ENCODE measurements at places on chromosomes 12 and 14.

DNA sequence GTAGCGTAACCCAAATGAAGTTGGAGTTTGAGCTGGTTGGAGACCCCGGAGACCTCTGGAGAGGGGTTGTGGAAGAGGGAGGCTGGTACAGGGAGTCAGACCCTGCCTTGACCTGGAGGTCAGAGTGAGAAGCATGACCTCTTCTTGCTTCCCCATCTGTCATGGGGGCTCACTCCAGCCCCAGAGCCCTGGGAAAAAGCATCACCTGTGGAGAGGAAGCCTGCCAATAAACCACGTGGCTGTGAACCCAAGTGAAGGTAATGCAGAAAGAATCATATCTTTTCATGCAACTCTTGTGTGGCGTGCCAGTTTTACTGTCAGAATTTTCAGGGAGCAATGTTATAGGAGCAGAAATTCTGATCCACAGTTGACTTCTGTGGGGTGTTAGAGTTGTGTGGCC, 178.5 kb upstream of the PRICKLE1 start:
- no peak for DNase-seq

DNA sequence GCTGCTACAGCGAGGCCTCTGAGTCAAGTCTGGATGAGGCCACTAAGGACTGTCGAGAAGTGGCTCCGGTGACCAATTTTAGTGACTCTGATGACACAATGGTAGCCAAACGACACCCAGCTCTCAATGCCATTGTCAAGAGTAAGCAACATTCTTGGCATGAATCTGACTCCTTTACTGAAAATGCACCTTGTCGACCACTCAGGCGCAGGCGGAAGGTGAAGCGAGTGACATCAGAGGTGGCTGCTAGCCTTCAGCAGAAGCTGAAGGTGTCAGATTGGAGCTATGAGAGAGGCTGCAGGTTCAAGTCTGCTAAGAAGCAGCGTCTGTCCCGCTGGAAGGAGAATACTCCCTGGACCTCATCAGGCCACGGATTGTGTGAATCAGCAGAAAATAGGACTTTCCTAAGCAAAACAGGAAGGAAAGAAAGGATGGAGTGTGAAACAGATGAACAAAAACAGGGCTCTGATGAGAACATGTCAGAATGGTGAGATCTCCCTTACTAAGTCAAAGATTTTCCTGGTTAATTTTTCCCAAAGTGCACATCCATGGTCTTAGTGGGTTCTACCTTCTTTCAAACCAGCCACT, 2.9 kb downstream of the GPATCH2L start:
- no peak for DNase-seq

DNA sequence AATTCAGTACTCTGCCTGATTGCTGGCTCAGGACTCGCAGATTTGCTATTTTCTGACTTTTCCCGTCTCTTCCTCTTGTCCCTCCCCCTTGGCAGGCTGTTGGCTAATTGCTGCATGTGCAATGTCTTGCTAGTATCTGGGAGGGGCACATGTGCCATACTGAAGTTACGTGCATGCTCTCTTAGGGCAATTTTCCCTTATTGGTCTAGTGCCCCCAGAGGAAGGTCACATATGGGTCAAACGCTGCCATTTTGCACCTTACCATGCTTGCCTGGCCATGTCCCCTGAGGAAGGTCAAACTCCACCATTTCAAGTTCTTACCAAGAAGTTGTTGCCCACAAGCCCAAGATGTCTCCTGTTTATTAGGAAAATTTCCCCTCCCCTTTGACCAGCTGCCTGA, 13.9 kb upstream of the ERC1 start:
- DNase-seq: no peak

GRCh38 chr12:113469224-113469948, 2.3 kb downstream of the LHX5 start:
- DNase-seq: no peak

DNA sequence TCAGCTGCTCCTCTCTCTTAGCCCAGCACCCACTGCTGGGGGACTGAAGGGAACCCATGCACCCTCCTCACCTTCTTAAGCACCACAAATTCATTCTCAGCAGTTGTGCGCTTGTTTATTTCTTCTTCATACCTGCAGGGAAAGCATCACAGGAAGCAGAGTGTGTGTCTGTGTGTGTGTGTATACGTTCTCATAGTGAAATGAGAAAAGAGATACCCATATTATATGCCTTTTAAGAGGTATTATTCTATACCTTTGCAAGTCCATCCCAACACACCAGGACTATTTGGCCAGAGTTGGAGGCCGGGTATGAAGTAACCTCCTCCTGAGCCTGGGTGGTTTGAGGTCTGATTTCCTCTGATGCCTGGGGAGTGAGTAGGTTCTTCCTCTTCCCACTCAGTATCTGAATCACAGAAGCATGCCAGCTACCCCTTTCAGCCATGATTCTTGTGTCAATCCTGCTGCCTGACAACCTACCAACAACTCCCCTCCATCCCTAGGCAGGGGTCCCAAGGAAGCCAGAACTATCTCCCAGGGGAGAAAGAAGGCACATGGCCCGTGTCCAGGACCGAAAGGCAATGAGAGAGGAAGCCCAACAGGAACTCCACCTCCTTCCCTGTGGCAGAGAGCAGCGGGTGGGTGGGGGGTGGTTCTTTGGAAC, 3.0 kb downstream of the KRT73 start:
- DNase-seq: no peak

- DNase-seq: no peak
Measured at GRCh38 chr12:6391013-6391412, 7.1 kb downstream of the LTBR start.

DNA sequence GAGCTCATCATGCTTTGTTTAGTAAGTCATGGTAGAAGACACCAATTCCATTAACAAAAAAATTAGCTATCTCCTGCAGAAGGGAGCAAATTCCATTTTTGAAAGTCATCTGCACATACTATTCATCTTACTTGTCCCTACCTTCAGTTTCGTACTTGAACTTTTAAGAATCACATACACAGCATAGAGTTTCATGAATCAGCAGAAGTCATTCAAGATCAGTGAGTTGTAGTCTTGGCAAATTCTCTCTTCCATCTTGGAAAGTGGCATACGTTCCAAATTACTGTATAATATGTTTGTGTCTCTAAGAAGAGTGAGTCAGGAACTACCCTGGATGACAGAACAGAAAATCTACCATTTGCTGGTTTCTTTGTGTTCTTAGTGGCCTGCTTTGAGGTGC, 14.1 kb downstream of the VRK1 start:
- no peak for DNase-seq

DNA sequence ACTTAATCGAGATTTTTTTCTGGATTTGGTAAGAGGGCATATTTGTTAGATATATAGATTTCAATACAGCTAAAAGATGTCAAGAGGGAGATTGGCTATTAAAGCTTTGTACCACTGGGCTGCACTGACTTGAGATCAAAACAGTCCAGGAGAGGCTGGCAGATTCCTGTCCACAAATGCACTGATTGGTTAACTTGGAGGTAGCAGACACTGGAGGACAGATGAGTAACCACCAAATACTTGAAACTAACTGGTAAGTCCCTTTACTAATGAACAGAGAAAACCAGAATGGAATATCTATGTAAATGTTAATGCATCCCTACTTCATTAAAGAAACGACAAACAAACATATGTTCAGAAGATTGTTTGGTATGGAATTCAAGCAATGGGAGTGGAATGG, 416.6 kb downstream of the LRIG3 start:
- no peak for DNase-seq

GRCh38 chr12:114680604-114681069, 3.3 kb downstream of the TBX3 start:
- DNase-seq: no peak
